Breast epithelium (tissue), 4 donors: ENCODE measurements at places on chromosomes 1 and 21.

DNA sequence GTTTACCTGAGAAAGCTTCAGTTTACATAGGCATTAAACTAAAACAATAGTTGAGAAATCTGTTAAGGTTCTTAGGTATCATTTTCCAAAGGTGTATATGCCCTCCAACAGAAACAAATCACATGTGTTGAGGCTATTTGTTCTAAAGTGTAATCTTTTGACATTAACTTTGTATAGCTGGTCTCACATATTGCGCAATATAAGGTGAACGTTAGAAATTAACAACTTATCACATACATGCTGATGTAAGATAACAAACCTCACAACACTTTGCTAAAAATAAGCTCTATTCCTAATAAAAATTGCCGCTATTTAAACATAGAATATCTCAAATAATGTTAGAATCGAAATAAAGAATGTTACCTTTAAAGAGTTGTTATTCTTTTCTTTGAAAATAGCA lies 340.6 kb downstream of the SRGAP2C start:
- H3K27ac ChIP-seq: no peak overlapping the region
- no peak for DNase-seq
- no peaks in the 10 kb centered on the region for H3K4me1 ChIP-seq
- H3K36me3 ChIP-seq: no peaks in the 10 kb centered on the region

- DNase-seq: no peak
- no peaks in the 10 kb centered on the region for H3K4me1 ChIP-seq
- no peaks in the 10 kb centered on the region for H3K27me3 ChIP-seq
- no peak overlapping the region for H3K27ac ChIP-seq
- no peak overlapping the region for H3K4me3 ChIP-seq
- H3K36me3 ChIP-seq: no peaks in the 10 kb centered on the region
Measured at GRCh38 chr1:13813398-13814012, 113.5 kb downstream of the PRDM2 start.

DNA sequence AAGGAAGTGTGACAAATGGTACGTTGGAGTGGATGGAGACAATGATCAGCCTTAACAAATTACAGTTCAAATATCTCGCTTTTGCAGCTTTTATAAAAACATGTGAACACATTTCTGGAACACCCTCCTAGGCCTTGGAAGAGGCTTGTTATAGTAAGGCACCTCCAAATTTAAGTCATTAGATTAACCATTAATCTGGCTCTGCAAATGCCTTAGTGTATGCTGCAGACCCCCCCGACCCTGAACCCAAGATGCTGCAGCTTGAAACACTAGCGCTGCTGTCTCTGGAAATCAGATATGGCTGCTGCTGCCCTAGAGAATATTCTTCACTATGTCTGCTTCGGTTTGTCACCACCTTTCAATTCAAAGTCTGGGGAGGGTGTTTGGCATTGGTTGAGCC lies 196.4 kb downstream of the MIS18A start:
- H3K4me1 ChIP-seq: no peaks in the 10 kb centered on the region
- H3K4me3 ChIP-seq: no peak overlapping the region
- no peaks in the 10 kb centered on the region for H3K27me3 ChIP-seq
- H3K36me3 ChIP-seq: no peaks in the 10 kb centered on the region
- no peak for DNase-seq

- no peaks in the 10 kb centered on the region for H3K36me3 ChIP-seq
- DNase-seq: no peak
- no peaks in the 10 kb centered on the region for H3K4me1 ChIP-seq
- no peaks in the 10 kb centered on the region for H3K27me3 ChIP-seq
- H3K27ac ChIP-seq: no peak overlapping the region
- no peak overlapping the region for H3K4me3 ChIP-seq
Measured at GRCh38 chr1:184014271-184014670, 23.3 kb downstream of the COLGALT2 start.

- no peak for DNase-seq
- no peak overlapping the region for H3K4me3 ChIP-seq
- H3K4me1 ChIP-seq: no peaks in the 10 kb centered on the region
- no peaks in the 10 kb centered on the region for H3K36me3 ChIP-seq
- peak overlapping the region; percentile 99 for H3K27ac ChIP-seq
- H3K27me3 ChIP-seq: no peaks in the 10 kb centered on the region
Measured at GRCh38 chr1:234597894-234598293, 12.1 kb downstream of the IRF2BP2 start.

GRCh38 chr1:217472915-217473314 lies 158.0 kb downstream of the GPATCH2 start:
- no peak overlapping the region for H3K4me3 ChIP-seq
- no peaks in the 10 kb centered on the region for H3K27me3 ChIP-seq
- H3K36me3 ChIP-seq: no peaks in the 10 kb centered on the region
- H3K4me1 ChIP-seq: no peaks in the 10 kb centered on the region
- no peak overlapping the region for H3K27ac ChIP-seq

DNA sequence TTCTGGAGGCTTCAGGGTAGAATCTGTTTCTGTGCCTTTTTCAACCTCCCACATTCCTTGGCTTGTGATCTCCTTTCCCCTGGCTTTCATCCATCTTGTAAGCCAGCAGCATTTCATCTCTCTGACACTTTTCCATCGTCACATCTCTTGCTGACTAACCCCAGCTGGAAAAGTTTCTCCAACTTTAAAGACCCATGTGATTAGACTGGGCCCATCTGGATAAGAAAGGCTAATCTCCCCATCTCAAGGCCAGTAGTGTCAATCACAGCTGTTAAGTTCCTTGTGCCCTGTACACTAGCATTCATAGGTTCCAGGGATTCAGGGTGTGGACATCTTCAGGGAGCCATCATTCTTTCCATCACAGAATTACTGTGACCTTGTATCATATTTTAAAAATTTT lies 452.1 kb downstream of the TTLL7 start:
- no peak overlapping the region for H3K27ac ChIP-seq
- no peaks in the 10 kb centered on the region for H3K36me3 ChIP-seq
- no peak for DNase-seq
- H3K4me3 ChIP-seq: no peak overlapping the region

GRCh38 chr1:236556606-236557005 lies 32.8 kb downstream of the LGALS8 start:
- H3K36me3 ChIP-seq: peaks cover 20% of the 10 kb centered on the region
- no peak overlapping the region for H3K27ac ChIP-seq
- H3K4me1 ChIP-seq: no peaks in the 10 kb centered on the region
- H3K4me3 ChIP-seq: no peak overlapping the region

- peaks cover 57% of the 10 kb centered on the region for H3K4me1 ChIP-seq
- H3K27ac ChIP-seq: peak overlapping the region; percentile 72
- no peak for DNase-seq
- no peaks in the 10 kb centered on the region for H3K36me3 ChIP-seq
Measured at GRCh38 chr1:42937836-42938644, 20.6 kb downstream of the SLC2A1 start.

DNA sequence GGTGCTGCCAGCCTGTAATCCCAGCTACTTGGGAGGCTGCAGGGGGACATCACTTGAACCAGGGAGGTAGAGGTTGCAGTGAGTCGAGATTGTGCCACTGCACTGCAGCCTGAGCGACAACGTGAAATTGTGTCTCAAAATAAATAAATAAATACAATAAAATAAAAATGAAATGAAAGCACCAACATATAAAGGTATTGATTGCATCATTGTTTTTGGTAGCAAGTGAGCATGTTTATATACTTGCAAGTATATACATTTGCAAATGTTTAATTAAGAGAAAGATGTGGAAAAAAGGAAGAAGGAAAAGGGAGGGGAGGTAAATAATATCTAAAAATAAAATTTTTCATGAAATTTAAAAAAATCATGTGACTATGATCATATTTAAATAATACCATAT lies 32.8 kb upstream of the NRIP1 start:
- no peaks in the 10 kb centered on the region for H3K4me1 ChIP-seq
- H3K27me3 ChIP-seq: no peaks in the 10 kb centered on the region
- H3K36me3 ChIP-seq: no peaks in the 10 kb centered on the region
- H3K4me3 ChIP-seq: no peak overlapping the region

- no peaks in the 10 kb centered on the region for H3K27me3 ChIP-seq
- no peak overlapping the region for H3K27ac ChIP-seq
- H3K4me3 ChIP-seq: no peak overlapping the region
- no peaks in the 10 kb centered on the region for H3K4me1 ChIP-seq
- no peaks in the 10 kb centered on the region for H3K36me3 ChIP-seq
Measured at GRCh38 chr1:215032911-215033526, 49.5 kb upstream of the KCNK2 start.

DNA sequence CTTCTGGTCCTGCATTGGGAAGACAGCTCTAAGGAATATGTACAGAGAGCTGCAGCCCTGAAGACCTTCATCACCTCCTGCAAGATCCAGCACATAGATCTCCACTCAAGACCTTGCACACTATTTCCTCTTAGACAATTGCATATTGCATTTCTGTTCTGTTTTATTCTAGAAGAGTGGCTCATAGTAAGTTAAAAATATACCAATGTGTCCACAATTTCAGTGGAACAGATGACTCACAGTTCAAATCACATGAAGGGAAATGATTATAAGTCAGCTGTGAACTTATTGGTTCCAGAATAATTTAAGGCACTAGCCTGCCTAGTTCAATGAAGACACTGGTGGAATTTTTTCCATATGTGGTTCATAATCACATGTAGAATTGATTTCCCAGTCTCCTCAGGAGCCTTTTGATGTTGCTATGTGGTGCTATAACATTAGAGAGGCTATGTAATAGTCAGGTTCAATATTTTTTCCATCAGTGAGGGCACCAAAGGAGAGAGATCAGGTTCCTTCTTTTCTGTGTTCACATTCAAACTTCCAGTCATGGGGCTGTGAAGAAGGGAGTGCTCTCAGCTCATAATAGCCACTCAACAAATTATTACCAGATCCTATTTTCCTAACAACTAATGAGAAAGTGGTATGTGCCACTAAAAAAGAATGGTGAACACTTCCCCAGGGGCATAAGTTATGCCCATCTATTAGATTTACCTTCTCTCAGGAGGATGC lies 9.8 kb upstream of the AK5 start:
- H3K27me3 ChIP-seq: no peaks in the 10 kb centered on the region
- H3K4me1 ChIP-seq: no peaks in the 10 kb centered on the region
- H3K36me3 ChIP-seq: no peaks in the 10 kb centered on the region
- H3K4me3 ChIP-seq: no peak overlapping the region
- no peak for DNase-seq

GRCh38 chr1:202642619-202643291 lies 67.5 kb downstream of the SYT2 start:
- no peaks in the 10 kb centered on the region for H3K4me1 ChIP-seq
- DNase-seq: no peak
- no peaks in the 10 kb centered on the region for H3K27me3 ChIP-seq
- no peak overlapping the region for H3K27ac ChIP-seq
- no peaks in the 10 kb centered on the region for H3K36me3 ChIP-seq

DNA sequence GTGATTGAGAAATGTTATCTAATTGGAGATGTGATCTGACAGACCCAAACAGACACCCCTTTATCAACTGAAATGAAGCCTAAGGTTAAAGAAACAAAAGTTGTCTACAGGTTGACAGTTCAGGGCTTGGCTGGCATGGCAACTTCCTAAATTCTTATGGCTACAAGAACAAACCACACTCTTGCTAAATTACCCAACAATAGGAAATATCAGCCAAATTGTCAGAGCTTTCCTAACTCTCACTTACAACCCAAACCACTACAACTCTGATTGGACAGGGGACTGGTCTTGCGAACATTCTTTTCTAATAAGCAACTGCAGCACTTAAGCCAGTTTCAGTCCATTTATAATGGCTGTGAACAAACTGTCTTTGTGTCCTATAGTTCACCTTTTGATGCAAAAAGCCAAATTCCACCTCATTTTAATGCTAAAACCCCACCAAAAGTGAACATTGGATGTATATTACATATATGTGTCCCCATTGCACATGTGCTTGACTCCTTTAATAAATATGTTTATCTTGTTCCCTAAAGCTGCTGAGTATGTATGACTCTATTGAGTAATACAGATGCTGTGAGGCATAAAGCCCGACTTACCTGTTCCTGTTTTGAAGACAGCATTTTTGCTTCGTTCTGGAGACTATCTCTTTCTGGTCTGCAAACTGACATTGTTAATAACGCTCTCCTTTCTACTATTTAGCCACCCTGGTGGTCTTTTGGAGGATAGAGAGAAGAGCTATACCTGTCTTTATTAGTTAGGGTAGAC lies 101.3 kb upstream of the HMCN1 start:
- H3K4me1 ChIP-seq: no peaks in the 10 kb centered on the region
- no peak overlapping the region for H3K27ac ChIP-seq

DNA sequence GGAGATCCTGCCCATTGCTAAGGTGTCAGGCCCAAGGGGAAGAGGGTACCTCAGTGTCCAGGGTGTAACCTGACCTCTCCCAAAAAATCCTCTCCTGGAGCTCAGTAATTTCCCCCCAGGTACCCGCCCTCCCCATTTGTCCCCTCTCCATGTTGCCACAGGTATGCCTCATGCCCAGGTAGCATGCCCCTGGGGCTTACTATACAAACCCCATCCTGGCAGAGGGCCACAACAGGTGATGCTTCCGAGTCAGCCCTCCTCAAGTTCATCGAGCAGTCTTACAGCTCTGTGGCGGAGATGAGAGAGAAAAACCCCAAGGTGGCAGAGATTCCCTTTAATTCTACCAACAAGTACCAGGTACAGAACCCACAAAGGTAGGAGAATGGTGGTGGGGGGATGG lies 15.7 kb downstream of the ATP1A4 start:
- no peaks in the 10 kb centered on the region for H3K4me1 ChIP-seq
- no peak overlapping the region for H3K27ac ChIP-seq
- DNase-seq: peak; percentile 43
- H3K27me3 ChIP-seq: no peaks in the 10 kb centered on the region
- H3K36me3 ChIP-seq: no peaks in the 10 kb centered on the region
- no peak overlapping the region for H3K4me3 ChIP-seq

GRCh38 chr1:31651766-31652165 lies 7.1 kb upstream of the PEF1 start:
- no peaks in the 10 kb centered on the region for H3K4me1 ChIP-seq
- H3K27ac ChIP-seq: peak overlapping the region; percentile 99
- no peak for DNase-seq
- H3K27me3 ChIP-seq: no peaks in the 10 kb centered on the region
- H3K4me3 ChIP-seq: no peak overlapping the region

- no peak overlapping the region for H3K27ac ChIP-seq
- no peak overlapping the region for H3K4me3 ChIP-seq
- no peaks in the 10 kb centered on the region for H3K27me3 ChIP-seq
- DNase-seq: no peak
- H3K4me1 ChIP-seq: no peaks in the 10 kb centered on the region
Measured at GRCh38 chr21:43287111-43287760, 118.4 kb downstream of the CRYAA start.

- H3K27me3 ChIP-seq: no peaks in the 10 kb centered on the region
- no peak overlapping the region for H3K27ac ChIP-seq
- DNase-seq: no peak
- H3K4me1 ChIP-seq: no peaks in the 10 kb centered on the region
Measured at GRCh38 chr1:106584107-106584506, 472.4 kb upstream of the PRMT6 start.

GRCh38 chr21:36433059-36433709 lies 46.7 kb downstream of the CLDN14 start:
- no peaks in the 10 kb centered on the region for H3K4me1 ChIP-seq
- no peak overlapping the region for H3K4me3 ChIP-seq
- no peak for DNase-seq

DNA sequence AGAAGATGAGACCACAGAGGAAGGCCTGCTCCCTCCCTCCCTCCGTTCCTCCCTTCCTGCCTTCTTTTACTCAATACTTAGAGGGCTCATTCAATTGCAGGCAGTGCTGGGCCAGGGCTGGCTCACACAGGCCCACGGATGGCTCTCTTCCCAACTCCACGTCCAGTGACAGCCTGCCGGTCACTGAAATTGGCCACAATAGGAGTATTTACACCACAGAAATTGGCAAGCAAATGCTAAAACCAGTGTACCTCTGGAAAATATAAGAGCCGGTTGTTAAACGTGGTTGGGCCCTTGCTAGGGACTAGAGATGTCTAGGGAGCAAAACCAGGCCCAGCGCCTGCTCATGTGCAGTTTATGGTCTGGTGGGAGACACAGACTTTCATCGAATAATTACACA lies 72.4 kb upstream of the TMEM51 start:
- no peak overlapping the region for H3K4me3 ChIP-seq
- H3K27ac ChIP-seq: no peak overlapping the region
- H3K4me1 ChIP-seq: no peaks in the 10 kb centered on the region
